ENCODE measurements at places on chromosomes 2 and 18.

DNA sequence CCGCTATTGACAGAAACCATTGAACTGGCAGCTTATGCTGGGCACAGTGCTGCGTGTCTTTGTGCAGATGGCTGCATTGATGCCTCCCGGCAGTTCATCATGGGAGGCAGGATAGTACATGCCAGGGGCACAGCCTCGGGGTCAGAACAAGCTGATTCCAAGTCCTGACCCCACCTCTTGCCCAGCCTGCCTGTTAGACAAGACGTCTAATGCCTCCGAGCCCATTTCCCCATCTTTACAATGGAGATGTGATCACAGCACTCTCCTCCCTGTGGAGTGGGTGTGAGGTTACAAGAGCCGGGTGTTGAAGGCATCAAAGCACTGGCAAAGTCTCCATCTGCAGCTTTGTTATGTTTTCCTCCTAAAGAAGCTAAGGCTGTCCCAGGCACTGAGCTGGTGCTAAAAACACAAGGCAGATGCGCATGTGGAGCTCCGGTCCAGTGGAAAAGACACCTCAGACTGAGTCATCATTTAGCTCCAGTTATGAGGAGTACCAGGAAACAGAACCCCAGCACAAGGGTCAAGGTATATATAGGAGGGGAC lies 125.7 kb upstream of the EPAS1 start:
- H3K27me3 ChIP-seq = no peaks in the 10 kb centered on the region
- DNase-seq = no peak
- no peaks in the 10 kb centered on the region for H3K4me1 ChIP-seq
- H3K36me3 ChIP-seq = no peaks in the 10 kb centered on the region

- peak; percentile 13 for DNase-seq
- peak overlapping the region; percentile 91 for H3K27ac ChIP-seq
- no peaks in the 10 kb centered on the region for H3K27me3 ChIP-seq
- H3K4me1 ChIP-seq = peaks cover 48% of the 10 kb centered on the region
- peak overlapping the region; percentile 46 for H3K4me3 ChIP-seq
- no peaks in the 10 kb centered on the region for H3K36me3 ChIP-seq
These were observed 279.7 kb upstream of the FIGN start for GRCh38 chr2:164015328-164016123.

DNA sequence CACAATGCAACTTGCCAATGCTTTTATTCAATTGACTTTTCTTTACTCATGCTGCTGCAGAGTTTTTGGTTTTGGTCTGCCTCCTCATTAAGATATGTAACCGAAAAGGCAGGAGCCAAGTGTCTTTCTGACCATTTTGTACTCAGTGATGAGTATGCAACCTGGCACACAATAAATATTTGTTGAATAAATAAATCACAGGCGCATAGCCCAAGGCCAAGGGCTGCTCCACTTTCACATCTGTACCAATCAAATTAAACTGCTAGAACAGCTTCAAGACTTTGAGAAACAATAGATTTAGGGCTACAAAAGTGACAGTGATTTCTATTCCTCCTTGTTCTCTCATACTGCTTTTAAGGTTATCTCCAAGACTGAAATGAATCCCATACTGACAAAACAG lies 828.2 kb downstream of the RNF144A start:
- no peaks in the 10 kb centered on the region for H3K4me1 ChIP-seq
- no peak for DNase-seq
- peaks cover 3% of the 10 kb centered on the region for H3K36me3 ChIP-seq
- no peaks in the 10 kb centered on the region for H3K27me3 ChIP-seq
- H3K4me3 ChIP-seq = no peak overlapping the region
- no peak overlapping the region for H3K27ac ChIP-seq

DNA sequence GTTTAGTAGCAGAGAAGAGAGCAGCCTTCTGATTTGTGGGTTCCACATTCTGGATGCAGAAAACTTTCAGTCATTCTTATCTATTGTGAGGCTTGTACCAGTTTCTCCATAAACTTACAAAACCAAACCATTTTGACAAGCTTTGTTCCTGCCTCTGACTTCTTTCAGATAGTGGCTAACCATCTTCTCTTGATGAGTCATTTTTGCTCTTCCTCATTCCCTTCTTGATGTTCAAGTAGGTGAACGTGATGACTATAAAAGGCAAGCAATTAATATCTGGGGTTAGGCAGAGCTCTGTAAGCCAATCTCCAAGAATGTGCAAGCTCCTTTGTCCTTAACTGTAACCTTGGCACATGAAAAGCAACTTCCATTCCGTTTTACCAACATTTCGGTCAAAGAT lies 2083.1 kb upstream of the PIK3C3 start:
- no peaks in the 10 kb centered on the region for H3K36me3 ChIP-seq
- no peaks in the 10 kb centered on the region for H3K27me3 ChIP-seq
- no peak overlapping the region for H3K27ac ChIP-seq
- H3K4me3 ChIP-seq = no peak overlapping the region
- peaks cover 14% of the 10 kb centered on the region for H3K4me1 ChIP-seq

DNA sequence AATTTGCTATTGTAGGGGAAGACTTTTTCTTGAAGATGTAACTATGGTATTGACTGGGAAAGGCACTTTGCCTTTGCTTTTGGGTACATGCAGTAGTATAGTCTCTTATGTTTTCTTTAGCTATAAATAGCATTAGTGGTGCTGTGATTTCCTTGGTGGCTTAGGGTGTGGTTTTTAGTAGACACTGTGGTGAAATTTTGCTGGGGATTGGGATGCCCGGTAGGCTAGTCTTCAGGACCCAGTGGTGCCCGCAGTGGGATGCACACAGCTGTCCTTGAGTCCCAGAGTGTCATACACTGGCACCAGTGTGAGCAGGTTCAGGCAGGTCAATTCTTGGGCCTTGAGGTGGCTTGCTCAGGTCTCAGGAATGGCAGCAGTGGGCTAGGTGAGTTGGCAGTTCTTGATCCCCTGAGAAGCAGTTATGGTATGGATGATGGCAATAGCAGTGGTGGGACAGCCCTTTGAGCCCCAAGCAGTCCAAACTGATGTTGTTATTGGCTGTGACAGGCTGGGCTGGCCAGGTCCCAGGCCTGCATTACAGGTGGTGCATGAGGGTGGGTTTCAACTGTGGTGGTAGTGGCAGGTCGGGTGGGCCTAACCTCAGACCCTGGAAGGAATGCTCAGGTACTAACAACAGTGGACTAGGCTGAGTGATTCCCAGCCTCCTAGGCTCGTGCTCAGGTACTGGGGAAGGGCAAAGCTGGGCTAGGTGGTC lies 124.3 kb downstream of the XRCC5 start:
- no peaks in the 10 kb centered on the region for H3K27me3 ChIP-seq
- H3K4me1 ChIP-seq = no peaks in the 10 kb centered on the region
- H3K27ac ChIP-seq = no peak overlapping the region
- no peak for DNase-seq
- H3K36me3 ChIP-seq = peaks cover 39% of the 10 kb centered on the region

- peaks cover 14% of the 10 kb centered on the region for H3K4me1 ChIP-seq
- DNase-seq = no peak
- no peaks in the 10 kb centered on the region for H3K36me3 ChIP-seq
- H3K27ac ChIP-seq = no peak overlapping the region
- H3K4me3 ChIP-seq = no peak overlapping the region
These were observed 83.6 kb downstream of the DTNB start for GRCh38 chr2:25589676-25590205.

GRCh38 chr2:66693076-66693965 lies 258.4 kb downstream of the MEIS1 start:
- DNase-seq = no peak
- H3K27ac ChIP-seq = no peak overlapping the region
- no peak overlapping the region for H3K4me3 ChIP-seq
- H3K27me3 ChIP-seq = peaks cover 9% of the 10 kb centered on the region
- peaks cover 61% of the 10 kb centered on the region for H3K4me1 ChIP-seq
- no peaks in the 10 kb centered on the region for H3K36me3 ChIP-seq

DNA sequence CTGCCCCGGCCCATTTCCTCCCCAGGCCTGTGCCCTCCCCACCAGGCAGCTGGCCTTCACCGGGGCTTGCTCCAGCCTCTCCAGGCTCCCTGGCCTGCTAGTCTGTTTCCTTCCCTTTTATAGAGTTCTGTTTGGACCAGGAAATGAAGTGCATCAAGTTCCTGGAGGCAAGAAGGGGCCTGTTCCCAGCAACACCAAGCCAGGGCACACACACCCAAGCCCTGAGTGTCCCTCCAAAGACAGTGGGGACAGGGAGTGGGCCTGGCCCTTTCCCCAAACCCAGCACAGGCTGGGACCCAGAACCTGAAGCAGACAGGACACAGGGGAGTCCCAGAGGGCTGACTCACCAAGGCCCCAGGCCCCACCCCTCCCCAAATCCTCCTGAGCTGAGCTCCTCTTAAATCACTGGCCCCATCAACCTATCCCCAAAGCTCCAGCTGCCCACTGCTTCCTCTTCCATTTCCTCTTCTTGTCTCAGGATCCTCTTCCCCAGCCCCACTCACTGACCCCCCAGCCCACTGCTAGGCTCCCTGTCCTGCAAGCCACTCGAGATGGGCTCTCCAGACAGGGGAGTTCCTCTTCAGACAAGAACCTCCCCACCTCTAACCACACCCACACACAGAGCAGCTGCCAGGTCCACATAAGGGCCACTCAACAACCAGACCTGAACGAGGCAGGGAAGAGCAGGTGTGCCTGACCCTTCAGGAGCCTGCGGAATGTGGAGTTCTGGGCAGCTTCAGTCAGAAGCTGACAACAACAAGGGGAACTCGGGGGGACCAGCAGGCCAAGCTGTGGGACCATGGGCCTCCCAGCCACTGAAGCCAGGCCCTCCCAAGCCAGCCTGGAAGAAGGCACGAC lies 74.2 kb downstream of the TNS1 start:
- peaks cover 16% of the 10 kb centered on the region for H3K4me1 ChIP-seq
- H3K4me3 ChIP-seq = no peak overlapping the region
- H3K27ac ChIP-seq = peak overlapping the region; percentile 23
- no peak for DNase-seq
- H3K36me3 ChIP-seq = no peaks in the 10 kb centered on the region

DNA sequence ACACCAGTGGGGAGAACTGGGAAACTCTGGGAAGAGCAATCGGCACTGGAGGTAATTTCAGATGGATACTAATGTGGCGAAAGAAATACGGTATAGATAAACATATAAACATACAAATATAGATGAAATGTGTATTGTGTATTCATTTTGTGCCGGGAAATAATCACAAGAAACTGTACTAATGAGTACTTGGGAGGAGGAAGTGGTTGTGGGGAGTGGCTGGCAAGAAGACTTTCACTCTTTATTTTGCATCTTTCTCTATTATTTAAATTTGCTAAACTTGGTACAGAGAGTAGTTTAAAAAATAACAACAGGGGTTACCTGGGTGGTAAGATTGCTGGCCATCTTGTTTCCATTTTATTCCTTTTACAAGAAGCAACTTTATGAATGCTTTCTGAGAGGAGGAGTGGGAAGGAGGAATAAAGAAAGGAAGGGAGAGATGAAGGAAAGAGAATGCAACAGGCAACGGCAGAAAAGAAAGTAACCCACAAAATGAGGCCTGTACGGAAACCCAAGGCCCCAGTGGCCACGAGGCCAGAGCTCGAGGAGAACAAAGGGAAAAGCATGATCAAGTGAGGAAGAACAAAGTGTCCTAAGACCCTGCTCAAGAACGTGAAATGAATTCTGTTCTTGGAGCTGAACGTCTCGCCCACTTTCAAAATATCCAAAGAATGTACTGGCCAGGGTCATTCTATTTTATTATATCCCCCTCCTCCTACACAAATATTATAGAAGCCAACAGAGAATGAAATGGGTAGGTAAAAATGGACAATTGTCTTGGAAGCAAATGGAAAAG lies 45.2 kb downstream of the FAM178B start:
- H3K27ac ChIP-seq = no peak overlapping the region
- peaks cover 5% of the 10 kb centered on the region for H3K36me3 ChIP-seq
- no peak overlapping the region for H3K4me3 ChIP-seq
- peaks cover 15% of the 10 kb centered on the region for H3K4me1 ChIP-seq
- H3K27me3 ChIP-seq = no peaks in the 10 kb centered on the region
- no peak for DNase-seq

- no peak overlapping the region for H3K27ac ChIP-seq
- H3K4me3 ChIP-seq = no peak overlapping the region
- H3K27me3 ChIP-seq = no peaks in the 10 kb centered on the region
- H3K36me3 ChIP-seq = peaks cover 9% of the 10 kb centered on the region
These were observed 11.9 kb downstream of the MSH2 start for GRCh38 chr2:47414682-47415458.
